ENCODE measurements at places on chromosomes 1 and 21.

DNA sequence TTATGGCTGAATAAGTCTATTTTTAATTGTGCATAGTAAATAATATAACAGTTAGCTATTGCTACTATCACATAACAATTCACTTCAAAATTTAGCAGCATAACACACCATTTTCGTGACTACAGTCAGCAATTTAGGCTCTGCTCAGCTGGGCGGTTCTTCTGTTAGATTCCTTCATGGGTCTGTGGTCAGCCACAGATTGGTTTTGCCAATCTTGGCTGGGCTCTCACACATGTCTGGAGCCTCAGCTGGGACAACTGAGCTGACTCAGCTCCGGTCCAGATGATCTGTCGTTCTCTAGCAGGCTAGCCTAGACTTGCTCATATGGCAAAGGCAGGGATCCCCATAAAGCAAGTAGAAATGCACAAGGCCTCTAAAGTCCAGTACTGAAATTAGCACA, 15.1 kb upstream of the CDC42BPA start:
- DNase-seq, result no peak

- no peak for DNase-seq
Observed at GRCh38 chr1:145946477-145946986, 11.3 kb downstream of the LIX1L start.

- no peak for DNase-seq
Observed at GRCh38 chr1:230985711-230986110, 6.8 kb downstream of the ARV1 start.

- DNase-seq, result no peak
Observed at GRCh38 chr21:16563116-16563515, 833.3 kb downstream of the USP25 start.

- DNase-seq, result no peak
Observed at GRCh38 chr1:45914836-45915235, 111.4 kb downstream of the MAST2 start.

DNA sequence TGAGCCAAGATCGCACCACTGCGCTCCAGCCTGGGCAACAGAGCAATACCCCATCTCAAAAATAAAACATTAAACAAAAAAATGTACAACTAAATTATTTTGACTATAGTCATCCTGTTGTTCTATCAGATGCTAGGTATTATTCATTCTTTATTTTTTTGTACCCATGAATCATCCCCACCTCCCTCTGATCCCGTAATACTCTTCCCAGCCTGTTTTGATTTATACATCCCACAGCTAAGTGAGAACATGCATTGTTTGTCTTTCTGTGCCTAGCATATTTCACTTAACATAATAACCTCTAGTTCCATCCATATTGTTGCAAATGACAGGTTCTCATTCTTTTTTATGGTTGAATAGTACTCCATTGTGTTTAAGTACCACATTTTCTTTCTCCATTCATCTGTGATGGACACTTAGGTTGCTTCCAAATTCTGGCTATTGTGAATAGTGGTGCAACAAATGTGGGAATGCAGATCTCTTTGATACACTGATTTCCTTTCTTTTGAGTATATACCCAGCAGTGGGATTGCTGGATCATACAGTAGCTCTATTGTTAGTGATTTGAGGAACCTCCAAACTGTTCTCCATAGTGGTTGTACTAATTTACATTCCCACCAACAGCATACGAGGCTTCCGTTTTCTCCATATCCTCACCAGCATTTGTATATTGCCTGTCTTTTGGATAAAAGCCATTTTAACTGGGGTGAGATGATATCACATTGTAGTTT, 84.4 kb downstream of the MACF1 start:
- no peak for DNase-seq

- no peak for DNase-seq
Observed at GRCh38 chr1:155131856-155132255, 3.8 kb upstream of the SLC50A1 start.

GRCh38 chr21:9837946-9838737, 683.2 kb upstream of the TPTE start:
- no peak for DNase-seq

GRCh38 chr1:41802532-41803501, 115.9 kb downstream of the HIVEP3 start:
- DNase-seq, result no peak

GRCh38 chr1:167169642-167170041, 51.0 kb upstream of the POU2F1 start:
- no peak for DNase-seq

DNA sequence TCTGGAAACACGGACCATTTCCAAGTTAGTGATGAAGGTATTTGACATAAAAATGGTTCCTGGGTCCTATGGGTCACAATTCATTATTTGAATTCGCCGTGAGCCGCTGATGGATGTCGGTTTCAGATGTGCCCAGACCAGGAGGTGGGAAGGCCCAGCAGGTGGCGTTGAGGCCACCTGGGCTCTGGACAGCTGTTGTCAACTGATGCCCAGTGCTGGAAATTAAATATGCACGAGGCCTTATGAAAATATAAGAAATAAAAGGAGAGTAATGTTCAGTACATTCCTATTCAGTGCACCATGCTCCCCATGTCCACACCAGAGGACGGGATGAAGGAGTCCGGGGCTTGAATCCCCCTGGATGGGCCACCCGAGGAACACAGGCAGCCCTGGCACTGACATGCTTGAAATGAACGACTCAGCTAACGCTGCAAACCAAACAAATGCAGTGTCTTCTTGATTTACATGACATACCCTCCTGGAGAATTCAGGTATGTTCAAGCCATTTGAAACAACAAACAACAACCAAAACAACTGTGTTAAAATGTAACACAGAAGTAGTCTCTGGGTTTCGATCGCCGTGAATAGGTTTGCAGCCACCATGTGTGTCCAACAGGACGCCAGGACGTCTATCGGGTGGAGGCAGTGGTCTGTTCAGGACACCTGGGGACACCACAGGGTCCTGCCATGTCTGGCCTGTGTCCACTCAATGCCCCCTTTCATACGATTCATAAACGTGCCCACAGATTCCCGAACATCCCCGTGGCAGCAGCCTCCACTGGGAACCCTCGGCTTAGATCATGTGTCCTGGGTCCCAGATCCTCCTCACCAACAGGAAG, 6.1 kb downstream of the TFF3 start:
- no peak for DNase-seq

DNA sequence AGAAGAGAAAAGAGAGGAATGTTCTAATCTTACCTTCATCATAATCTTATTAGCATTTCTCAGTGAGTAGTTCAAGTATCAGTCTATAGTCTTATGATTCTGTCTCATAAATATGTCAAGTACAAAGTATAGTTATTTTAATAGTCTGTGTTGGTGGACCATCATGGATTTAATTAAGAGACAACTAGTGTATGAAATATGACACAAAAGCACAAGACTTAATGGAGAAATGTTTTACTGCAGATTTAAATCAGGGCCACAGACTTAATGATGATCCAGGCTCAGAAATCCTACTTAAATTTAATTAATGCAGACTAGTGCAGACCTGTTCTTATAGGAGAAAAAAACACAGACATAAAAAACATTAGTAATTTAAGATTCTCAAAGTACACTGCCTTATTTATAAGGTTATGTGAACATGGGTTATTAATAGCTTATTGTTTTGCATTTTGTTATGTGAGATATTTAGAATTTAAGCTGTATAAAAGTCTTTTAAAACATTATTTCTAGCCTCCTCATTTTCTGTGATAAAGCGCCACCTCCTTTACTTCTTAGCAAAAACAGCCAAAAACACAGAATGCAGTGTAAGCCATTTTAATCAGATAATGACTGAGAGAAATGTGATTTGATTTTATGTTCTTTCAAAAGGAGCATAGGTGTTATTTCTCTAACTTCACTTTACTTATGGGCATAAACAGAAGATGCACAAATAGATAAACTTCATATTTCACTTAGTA, 255.0 kb upstream of the SNX7 start:
- no peak for DNase-seq

GRCh38 chr1:223872308-223872901, 26.7 kb upstream of the TP53BP2 start:
- DNase-seq, result no peak

DNA sequence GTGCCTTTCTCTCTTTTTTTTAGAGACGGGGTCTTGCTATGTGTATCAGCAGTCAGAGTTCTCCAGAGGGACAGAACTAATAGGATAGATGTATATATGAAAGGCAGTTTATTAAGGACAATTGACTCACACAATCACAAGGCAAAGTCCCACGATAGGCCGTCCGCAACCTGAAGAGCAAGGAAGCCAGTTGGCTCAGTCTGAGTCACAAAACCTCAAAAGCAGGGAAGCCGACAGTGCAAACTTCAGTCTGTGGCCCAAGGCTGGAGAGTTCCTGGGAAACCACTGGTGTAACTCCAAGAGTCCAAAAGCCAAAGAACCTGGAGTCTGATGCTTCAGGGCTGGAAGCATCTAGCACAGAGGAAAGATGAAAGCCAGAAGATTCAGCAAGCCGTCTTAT, 16.3 kb upstream of the H3-3A start:
- DNase-seq, result no peak

DNA sequence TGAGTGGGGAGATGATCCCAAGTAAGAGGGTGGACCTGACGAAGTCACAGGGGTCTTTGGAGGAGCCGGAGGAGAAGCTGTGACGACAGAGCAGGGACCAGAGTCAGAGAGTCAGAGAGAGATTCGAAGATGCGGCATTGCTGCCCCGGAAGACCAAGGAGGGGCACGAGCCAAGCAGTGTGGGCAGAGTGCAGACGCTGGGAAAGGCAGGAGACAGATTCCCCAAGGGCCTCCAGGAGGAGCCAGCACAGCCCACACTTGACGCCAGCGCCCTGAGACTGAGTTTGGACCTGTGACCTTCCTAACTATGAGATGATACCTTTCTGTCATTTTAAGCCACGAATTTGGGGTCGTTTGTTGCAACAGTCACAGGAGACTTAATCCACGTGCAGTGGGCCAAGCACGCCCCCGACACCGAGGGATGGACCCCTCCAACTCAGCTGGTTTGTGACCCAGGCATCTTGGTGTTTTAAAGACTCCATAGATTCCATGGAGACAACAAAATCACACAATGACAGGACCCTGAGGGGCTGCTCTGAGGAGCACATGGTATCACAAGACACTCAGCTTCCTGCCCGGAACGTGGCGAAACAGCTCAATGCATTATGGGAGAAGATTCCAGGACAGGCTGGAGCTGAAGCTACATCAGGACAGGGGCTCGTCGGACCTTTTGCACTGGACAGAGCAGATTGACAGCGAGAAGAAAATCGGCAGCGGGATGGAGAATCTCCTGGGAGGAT, 11.0 kb upstream of the TFF1 start:
- DNase-seq, result no peak

GRCh38 chr1:234933475-234933874, 195.2 kb downstream of the TOMM20 start:
- no peak for DNase-seq

Data from stimulated activated CD4-positive, alpha-beta T cell treated with anti-CD3 and anti-CD28 coated beads, Interleukin-4, amount 100 ng/mL, for 1 hour (primary cell).